ENCODE measurements at places on chromosomes 3 and 15.

- no peak for DNase-seq
Measured at GRCh38 chr3:174355505-174355904, 503.6 kb upstream of the NAALADL2 start.

DNA sequence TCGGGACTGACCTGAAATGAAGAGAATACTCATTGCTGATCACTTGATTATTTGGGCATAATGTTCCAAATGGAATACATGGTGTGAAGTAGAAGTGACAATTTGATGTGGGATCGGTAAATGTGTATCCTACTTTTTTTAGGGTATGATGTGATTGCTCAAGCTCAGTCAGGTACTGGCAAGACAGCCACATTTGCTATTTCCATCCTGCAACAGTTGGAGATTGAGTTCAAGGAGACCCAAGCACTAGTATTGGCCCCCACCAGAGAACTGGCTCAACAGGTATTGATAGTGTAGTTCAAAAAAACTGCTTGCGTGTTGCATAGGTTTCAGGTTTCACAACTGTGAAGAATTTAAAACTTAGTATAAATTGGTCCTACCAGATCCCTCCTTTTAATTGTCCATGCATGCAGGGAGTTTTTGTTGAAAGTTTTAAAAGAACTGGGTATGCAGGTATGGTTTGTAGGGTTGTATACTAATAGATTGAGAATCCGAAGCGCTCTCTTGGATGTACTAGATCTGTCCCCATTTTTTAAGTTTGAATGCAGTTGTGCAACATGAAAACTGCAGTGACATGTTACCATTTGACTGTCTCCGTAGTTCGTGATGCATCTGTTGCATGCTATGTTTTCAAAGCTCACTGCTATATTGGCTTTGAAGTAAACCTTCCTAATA lies 1.6 kb downstream of the EIF4A2 start:
- no peak for DNase-seq

DNA sequence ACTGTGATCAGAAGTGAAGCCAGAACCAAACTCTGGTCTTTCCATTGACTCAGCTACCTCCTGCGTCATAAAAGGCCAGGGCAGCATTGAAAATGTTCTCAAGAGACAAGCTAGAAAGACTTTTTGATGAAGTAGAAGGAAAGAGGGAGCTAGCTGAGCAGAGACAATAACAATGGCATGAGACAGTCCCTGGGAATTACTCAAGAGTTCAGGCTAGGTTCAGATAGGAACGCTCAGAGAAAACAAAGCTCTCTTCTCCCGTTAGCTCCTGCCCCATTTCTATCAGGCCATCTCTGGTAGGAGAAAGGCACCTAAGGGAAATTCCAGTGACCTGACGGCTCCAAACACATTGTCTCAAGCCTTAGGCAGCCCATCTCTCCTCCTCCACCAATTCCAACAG lies 7.0 kb upstream of the OXTR start:
- DNase-seq, result no peak

DNA sequence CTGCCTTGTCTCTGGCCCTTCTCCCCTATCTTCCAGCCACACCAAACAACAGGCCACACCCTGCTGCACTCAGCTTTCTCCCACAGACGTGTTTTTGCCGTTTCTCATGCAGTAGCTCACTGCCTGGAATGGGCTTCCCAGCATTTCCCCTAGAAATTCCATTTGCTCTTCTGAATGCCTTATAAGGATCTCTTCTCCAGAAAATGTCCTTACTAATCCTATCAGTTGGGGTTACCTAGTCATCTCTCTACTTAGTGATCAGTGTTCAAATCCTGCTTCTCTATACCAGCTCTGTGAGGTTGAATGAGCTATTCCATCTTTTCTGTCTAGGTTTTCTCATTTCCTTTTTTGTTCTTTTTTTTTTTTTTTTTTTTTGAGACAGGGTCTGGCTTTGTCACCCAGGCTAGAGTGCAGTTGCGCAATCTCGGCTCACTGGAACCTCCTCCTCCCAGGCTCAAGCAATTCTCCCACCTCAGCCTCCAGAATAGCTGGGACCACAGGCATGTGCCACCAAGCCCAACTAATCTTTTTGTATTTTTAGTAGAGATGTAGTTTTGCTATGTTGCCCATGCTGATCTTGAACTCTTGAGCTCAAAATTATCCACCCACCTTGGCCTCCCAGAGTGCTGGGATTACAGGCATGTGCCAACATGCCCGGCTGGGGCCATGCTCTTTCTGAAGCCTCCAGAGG lies 98.2 kb upstream of the CHD2 start:
- no peak for DNase-seq

- no peak for DNase-seq
Measured at GRCh38 chr3:96101006-96101560, 713.3 kb upstream of the EPHA6 start.

DNA sequence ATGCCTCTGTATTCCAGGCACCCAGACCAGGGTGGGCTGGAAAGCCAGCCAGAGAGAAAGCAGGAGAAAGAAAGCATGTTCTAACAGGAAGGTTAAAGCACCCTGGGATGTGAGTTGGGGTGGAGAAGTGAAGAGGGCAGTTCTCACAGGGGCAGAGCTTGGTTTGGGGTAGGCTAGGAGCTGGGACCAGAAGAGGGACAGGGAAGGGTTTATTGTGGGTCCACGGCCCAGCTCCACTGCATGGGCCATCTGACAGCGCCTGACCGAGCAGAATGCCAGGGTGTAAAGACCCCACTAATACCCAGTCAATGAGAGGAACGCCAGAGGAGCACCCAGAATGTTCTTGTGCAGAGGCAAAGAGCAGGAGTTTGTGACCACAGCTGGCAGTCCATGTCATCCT lies 27.1 kb upstream of the MAGEF1 start:
- no peak for DNase-seq

DNA sequence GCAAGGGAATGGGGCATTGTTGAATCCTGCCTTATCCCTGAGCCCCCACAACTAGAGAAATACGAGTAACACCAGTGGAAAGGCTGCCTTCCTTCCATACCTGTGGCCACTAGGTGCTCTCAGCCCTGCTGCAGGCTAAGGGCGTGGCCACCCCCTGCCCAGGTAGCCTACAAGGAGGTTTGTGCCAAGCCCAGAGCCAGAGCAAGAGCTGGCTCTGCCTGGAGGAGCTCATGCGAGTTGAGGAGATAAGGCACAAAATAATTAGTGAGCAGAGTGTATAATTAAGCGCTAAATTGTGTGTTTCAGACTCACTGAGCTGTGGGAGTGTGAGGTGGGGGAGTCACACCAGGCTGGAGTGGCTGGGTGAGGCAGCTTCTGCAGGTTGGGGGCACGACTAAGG lies 49.2 kb downstream of the TPRA1 start:
- no peak for DNase-seq

- no peak for DNase-seq
Measured at GRCh38 chr15:91849749-91850161, 3.8 kb upstream of the SLCO3A1 start.

- DNase-seq, result no peak
Measured at GRCh38 chr3:110727056-110727455, 344.6 kb upstream of the NECTIN3 start.

DNA sequence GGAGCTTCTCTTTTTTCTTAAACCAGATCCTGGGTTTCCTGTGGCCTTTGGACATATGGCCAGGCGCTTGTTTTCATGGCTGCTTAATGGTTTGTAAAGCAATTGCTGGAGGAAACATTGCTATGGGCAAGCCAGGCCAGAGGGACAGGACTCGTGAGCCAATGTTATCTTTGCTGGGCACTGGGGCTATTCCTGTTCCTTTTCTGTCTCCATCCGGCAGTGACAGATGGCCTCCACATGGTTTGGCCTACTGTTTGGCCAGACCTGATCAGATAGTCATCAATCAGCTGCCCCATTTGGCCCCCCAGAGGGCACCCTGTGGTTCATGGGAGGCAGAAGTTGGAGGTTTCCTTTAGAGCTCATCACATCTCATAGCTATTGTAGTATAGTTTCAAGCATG lies 326.1 kb upstream of the ROPN1 start:
- no peak for DNase-seq

DNA sequence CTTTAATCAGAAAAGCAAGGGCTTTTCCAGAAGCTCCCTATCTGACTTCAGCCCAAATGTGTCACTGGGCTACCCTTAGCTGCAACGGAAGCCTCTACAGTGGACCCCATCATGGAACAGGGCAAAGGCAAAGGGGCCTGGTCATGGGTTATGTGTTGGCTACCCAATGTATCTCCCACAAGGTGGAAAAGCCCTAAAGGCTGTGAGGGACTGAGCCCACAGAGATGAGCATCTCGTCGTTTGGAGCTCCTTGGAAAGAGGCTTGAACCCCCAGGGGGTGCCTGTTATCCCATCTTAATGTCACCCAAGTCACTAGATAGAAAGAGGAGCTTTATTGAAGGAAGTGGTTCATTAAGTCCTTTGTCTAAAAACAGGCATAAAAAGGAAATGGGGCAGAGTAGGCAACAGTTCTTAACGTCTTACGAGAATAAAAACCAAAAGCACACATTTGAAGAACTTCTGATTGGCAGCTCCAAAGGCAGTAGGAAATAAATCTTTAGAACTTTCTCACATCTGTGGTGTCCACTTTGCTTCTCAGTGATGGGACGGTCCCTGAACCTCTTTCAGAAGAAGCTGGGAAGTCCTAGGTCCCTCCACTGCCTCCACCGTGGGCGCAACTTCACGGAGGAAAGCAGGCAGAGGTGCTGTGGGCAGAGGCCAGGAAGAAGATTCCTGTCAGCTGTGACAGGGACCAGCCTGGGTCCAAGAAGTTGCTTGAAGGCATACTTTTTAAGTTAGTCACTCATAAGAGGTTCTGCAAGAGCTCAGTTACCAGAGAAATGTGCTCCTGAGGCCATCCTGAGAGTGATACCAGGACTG lies 93.7 kb downstream of the MYLK start:
- DNase-seq, result no peak

DNA sequence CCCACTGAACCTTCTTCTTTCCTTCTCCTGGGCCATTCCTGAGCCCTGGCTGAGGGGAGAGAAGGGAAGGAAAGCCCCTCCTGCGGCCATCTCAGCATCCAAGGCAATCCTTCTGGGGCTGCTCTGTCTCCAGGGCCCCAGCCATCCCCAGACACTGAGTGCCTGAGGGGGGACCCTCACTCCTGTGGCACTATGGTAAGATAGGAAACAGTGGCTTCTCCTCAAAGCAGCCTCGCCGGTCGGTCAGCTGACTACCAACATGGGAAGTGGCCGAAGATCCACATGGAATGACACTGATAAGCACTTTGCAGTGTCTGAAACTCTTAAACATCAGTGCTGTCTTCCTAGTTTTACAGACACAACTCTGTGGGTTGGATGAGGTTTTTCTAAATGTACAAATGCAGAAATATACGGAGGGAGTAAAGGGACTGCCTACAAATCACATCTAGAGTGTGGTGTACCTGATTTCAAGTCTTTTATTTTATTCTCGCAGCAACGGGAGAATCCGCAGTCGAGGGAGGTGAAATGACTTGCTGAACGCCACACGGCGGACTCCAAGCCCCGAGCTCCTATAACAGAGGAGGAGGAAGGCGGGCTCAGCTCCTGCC lies 973 bp upstream of the ITPKA start:
- no peak for DNase-seq
